GM04503 (cell line): ENCODE measurements at places on chromosomes 3 and 15.

DNA sequence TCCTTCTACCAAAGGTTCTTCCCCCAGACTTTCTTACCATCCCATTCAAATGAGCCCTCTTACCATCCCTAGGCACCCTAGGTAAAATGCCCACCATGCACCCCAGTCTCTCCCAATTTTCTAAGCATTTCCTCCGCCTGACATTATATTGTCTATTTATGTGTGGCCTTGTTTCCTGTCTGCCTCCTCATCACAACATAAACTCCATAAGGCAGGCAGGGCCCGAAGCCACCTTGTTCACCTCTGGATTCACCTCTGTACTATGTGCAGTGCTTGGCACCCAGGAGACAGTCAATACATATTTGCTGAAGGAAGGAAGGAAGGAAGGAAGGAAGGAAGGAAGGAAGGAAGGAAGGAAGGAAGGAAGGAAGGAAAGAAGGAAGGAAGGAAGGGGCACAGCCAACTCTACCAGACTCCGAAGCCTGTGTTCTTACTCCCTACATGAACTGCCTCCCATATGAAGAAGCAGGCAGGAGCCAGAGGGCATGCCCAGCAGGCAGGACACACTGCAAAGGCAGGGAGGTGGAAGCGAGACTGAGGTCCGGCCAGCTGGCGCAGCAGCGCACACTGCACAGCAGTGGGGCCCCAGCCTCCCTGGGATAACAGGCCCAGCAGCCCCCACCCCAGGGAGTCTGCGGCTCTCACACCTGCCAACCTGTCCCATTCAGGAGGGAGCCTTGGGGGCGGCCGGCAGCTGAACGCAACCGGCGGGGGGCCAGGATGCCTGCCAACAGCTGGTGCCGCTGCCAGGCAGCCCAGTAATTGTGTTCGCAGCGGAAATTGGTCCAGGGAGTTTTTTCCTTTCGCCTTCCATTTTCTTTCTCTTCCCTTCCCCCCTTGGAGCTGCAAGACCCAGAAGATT lies 106.0 kb upstream of the LINGO1 start:
- DNase-seq: no peak

GRCh38 chr3:161413855-161414210 lies 42.5 kb upstream of the SPTSSB start:
- DNase-seq: no peak

DNA sequence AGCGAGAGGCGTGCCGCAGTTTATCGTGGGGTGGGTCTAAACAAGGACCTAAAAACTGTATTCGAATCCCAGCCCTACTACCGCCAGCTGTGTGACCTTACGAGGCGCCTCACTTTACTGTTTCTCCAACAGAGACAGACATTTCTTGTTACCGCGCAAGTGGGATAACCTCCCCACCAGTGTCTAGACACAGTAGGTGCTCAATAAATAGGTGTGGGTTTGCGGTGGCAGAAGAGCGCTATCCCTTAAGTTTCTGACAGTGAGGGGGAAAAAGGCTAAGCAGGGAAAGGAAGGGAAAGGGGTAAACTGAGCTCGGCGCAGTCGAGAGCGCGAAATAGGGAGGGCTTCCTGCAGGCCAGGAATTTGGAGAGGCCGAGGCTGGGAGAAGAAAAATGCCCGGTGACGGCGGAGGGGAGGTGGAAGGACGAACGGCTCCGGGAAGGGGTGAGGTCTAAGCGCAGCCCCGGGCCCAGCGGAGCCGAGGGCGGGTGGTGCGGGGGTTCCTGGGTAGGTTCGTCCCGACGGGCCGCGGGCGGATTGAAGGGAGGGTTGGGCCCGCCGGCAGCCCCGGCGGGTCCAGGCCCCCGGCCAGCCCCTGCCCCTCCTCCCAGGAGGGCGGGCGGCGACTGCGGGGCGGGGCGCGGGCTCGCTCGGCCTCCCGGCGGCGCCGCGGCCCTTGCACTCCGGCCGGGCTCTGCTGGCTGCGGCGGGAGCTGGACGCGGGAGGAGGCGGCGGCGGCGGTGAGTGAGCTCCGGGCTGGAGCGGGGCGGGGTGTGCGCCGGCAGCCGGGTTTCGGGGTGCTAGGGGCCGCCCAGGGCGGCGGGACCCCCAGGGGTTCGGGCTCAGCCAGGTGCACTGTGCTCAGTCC lies at the start of gene CGNL1:
CGNL1 (plus strand) TSS at position 679 of the 869 bp plus-strand sequence. CDS start 61,495 bp downstream, outside the sequence.
- DNase-seq: no peak

- no peak for DNase-seq
These were observed 140.5 kb upstream of the MLF1 start for GRCh38 chr3:158430448-158430847.

DNA sequence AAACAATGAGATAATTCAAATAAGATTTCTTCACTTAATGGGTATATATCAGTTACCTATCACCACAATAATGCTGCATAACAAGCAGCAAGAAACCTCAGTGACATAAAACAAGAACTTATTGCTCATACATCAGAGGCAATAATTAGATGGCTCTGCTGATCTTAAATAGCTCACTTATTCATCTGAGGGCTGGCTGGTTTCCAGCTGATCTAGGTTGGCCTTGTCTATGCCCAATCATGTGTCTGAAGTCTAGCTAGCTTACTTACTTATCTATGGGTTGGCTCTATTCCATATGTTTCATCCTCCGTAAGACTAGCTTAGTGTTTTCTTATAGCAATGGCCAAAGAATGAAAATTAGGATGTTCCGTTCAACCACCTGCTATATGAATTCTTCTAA lies 109.4 kb upstream of the AGTR1 start:
- DNase-seq: no peak

GRCh38 chr15:89783861-89784685 lies 7.9 kb downstream of the MESP2 start:
- no peak for DNase-seq

GRCh38 chr3:64187065-64187959 lies 38.0 kb downstream of the PRICKLE2 start:
- DNase-seq: peak; percentile 96

- no peak for DNase-seq
These were observed 1.3 kb upstream of the MESD start for GRCh38 chr15:80990955-80991354.

DNA sequence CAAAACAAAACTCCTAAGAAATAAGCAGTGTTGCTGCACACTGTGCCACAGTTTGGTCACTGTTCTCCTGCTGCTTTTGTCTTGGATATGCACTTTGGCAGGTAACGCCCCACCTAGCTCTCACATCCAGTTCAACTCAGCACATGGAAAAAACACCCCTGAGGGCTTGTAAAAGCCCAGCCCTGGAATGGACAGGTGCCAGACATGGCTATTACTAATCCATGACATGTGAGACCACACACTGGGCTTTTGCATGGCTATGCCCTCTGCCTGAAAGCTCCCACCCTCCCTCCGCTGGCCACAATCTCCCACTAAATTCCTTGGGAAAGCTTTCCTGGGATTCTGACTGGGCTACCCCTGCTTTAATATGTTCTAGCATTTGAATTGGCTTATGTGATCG lies 24.7 kb upstream of the ZBED2 start:
- DNase-seq: no peak
